ENCODE measurements at places on chromosomes 5 and 9. TPM values are rescaled to one million over a fixed set of nuclear protein-coding genes. Genes with fewer than 3 reads are reported as not detected.

The PRXL2C gene
- total RNA-seq: 13.1 TPM

The PCDHGB2 gene
- total RNA-seq: 3.9 TPM

The GPR150 gene
- total RNA-seq: 0.40 TPM

The CRHBP gene
- total RNA-seq: 0.33 TPM

The ROR2 gene
- total RNA-seq: 2.0 TPM

The IFNA13 gene
- not detected for total RNA-seq

The KCNMB1 gene
- total RNA-seq: 0.07 TPM

The PDGFRB gene
- 195 TPM for total RNA-seq

All from smooth muscle cell of the pulmonary artery (primary cell).